NCI-H1105 treated with DMSO at 0.1 percent for 48 hours (cell line): ENCODE measurements at places on chromosomes 12 and 14.

- no peak for DNase-seq
These were observed 10.6 kb downstream of the SPRING1 start for GRCh38 chr12:116727261-116727660.

DNA sequence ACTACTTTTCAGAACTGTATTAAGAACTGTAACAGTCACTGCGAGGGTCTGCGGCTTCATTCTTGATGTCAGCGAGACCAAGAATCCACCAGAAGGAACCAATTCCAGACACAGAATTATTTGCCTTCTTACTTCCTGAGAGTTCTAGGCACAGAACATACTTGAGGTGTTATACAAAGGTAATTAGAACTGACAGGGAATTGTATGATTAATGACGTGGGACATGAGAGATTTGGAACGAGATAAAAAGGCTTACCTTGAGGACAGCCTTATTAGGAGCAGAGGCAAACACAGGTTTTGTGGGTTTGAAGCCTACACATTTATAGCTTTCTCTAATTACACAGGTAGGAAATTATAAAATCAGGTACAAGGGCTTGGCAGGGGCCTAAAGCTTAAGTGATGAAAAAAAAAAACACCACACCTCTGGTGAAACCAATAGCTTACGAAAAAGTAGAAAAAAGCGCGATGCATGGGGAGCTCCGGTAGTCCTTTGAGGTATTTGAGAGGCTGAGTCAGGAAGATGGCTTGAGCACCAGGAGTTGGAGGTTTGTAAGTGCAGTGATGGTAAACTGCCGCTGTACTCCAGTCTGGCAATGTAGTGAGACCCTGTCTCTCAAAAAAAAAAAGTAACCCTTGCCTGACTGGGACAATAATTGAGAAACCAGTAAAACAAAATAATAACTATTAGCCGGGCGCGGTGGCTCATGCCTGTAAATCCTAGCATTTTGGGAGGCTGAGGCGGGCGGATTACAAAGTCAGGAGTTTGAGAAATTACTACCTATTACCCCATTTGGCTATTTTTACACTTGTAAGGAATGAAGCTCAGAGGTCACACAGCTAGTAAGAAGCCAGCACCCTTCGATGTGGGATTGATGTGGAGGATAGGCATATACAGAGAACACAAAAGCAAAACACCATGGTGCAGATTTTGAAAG, 795 bp upstream of the ACOT2 start:
- peak; percentile 39 for DNase-seq

DNA sequence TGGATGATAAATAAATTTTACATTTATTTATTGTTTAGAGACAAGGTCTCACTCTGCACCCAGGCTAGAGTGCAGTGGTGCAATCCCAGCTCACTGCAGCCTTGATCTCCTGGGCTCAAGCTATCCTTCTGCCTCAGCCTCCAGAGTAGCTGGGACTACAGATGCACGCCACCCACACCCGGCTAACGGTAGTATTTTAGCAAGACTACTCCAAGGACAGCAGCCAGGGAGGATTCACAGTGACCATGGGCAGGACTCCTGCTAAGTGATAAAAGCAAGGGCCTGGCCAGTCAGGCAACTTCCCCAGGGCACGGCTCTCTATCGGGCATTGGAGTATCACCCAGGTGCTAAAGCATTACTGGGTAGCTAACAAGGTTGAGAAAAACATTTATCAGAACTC, 55.4 kb downstream of the ARL6IP4 start:
- no peak for DNase-seq

GRCh38 chr14:102496331-102496691, 13.3 kb downstream of the ANKRD9 start:
- DNase-seq, result no peak

DNA sequence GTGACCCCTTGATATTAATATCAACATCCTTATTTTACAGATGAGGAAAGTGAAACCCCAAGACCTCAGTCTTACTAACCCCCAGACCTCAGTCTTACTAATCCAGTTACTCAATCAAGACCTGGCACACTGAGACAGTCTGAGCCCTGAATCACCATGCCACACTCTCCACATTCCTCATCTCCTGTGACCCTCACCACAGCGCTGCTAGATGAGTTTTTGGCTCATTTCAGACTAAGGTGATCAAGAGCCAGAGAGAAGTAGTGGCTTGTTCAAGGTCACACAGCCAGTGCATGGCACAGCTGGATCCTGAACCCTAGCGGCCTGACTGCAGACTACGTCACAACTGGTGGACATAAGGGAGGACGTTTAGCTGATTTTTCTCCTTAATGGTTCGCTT, 579.2 kb downstream of the BCL11B start:
- no peak for DNase-seq

DNA sequence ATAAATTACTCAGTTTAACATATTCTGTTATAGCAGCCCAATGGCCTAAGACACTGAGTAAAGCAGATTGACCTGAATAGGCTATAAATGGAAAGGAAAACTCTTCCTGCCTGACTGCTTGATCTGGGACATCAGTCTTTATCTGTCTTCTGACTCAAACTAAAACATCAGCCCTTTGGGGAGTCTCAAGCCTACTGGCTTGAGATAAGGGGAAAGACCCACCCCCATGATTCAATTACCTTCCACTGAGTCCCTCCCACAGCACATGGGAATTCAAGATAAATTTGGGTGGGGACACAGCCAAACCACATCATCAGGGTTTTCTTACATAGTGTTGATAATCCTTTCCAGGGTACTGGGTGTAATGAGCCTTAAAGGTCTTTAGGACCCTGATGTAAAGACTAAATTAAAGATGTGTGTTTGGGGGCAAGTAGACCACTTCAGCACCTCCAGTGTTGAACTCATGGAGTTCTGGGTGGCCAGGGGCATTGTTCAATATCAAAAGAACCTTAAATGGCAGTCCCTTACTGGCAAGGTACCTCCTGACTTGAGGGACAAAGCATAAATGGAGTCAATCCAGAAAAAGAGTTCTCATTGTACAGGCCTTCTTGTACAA, 67.8 kb downstream of the TSHR start:
- DNase-seq, result no peak

GRCh38 chr12:47413806-47414205, 292.0 kb downstream of the RPAP3 start:
- DNase-seq, result no peak

DNA sequence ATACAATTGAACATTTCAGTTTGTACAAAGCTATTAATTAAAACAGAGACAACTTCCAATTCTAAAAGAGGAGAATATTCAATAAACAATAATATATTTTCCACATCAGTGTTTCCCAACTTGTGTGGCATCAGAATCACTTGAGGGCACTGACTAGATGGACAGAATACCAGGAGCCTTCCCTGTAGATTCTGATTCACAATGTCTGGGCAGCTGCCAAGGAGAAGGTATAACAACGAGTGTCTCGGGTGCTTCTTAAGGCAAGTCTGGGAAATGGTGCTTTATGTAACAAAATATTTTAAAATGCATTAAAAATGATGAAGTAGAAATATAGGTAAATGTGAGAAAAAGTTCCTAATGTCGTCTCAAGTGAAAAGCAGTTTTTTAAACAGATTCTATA, 26.2 kb downstream of the GALC start:
- DNase-seq, result no peak

GRCh38 chr14:71175491-71175890, 268.2 kb downstream of the PCNX1 start:
- DNase-seq, result no peak

- no peak for DNase-seq
These were observed 238.9 kb downstream of the CHST11 start for GRCh38 chr12:104695453-104696148.

DNA sequence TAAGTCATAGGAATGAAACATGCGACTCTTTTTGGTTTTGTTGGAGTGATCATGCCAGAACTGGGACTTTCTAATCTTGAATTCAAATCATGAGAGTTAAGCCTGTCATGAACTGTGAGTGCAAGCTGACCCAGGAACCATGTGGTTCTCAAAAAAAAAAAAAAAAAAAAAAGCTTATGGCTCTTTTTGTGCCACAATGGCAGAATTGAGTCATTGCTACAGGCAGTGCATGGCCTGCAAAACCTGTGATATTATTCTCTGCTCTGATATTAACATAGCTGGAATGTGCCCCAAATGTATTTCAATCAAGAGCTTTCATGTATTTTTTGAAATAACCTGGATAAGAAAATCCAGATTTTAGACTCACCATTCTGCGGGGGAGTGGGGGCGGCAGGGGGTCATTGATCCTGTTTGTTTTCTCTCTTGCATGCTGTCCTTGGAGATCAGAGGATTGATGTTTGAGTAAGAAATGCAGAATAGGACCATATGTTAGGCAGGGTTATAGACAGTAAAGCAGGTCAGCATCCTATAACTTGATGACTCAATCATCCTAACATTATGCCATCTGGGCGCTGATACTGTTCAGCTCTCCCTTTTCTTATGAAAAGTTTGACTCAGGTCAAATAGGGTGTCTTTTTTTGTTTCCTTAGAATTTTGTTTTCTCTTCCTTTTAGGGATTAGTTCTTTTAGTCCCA, 797.4 kb downstream of the DIO2 start:
- DNase-seq, result no peak

DNA sequence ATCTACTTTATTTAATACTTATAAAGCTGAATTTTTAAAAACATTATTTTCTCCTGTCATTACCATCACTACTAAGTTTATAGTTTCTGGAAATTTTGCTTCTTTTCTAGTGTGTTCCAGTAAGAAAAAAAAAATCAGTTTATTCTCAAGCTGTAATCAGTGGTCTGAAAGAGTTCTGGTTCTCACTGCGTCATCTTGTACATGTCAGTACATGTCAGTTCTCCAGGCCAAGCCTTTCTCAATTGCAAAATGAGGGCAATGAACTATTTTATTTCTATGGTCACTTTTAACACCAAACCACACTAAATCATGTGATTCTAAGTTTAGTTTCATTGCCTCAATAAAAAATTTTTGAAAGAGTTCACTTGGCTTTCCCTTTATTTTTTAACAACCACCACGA, 468.9 kb upstream of the LRFN5 start:
- peak; percentile 67 for DNase-seq

GRCh38 chr14:76348898-76349297, 27.0 kb upstream of the ESRRB start:
- no peak for DNase-seq

DNA sequence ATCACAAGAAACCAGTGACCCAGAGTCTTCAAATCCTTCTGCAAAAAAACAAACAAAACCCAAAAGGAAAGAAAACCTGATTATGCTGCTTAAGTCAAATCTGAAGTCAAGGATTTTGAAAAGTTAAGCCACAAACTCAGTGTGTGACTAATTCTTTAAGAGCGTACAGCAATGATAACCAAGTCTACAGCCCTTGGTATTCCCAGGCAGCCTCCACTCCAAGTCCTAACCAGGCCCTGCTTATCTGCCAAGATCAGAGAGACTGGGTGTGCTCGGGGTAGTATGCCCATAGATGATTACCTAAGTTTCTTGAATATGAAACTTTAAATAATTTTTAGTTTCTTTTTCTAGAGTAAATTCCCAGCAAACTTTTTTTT, 13.1 kb downstream of the PGAM5 start:
- no peak for DNase-seq

GRCh38 chr12:11556682-11557081, 92.8 kb upstream of the ETV6 start:
- peak; percentile 46 for DNase-seq

- no peak for DNase-seq
These were observed 3.1 kb upstream of the GLTP start for GRCh38 chr12:109883461-109883860.

DNA sequence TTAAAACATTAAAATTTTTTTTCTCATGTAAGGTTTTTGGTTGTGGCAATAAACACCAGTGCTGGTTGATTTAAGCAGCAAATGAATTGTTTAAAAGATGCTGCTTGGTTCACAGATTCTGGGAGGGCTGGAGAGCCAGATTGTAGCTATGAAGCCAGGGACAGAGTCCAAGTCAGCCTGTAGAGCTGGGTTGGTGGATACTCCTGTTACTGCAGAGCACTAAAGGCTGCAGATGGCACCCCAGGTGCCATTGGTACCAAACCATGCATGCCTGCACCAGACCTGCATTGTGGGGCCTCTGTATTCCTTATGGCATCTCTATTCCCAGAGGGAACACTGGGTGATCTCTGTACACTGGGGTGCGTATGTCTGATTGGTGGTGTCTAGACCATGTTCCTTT, 113.3 kb downstream of the SNAPC1 start:
- DNase-seq, result no peak

GRCh38 chr12:87254381-87255030, 774.7 kb downstream of the C12orf50 start:
- peak; percentile 15 for DNase-seq

DNA sequence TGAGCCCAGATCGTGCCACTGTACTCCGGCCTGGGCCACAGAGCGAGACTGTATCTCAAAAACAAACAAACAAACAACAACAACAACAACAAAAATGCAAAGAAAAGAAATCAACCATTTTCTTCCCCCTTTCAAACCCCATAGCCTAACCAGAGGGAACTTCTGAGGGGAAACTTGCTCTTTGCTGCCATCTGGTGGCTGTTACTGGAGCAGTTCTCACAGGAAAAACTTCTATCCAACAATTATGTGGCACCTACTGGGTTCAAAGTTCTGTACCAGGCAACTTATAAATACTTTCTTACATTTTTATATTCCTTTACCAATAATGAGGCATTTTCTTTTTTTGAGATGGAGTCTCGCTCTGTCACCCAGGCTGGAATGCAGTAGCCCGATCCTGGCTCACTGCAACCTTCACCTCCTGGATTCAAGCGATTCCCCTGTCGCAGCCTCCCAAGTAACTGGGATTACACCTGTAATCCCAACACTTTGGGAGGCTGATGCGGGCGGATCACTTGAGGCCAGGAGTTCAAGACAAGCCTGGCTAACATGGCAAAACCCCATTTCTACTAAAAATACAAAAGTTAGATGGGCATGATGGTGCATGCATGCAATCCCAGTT, 50.9 kb upstream of the BICDL1 start:
- DNase-seq, result peak; percentile 29

DNA sequence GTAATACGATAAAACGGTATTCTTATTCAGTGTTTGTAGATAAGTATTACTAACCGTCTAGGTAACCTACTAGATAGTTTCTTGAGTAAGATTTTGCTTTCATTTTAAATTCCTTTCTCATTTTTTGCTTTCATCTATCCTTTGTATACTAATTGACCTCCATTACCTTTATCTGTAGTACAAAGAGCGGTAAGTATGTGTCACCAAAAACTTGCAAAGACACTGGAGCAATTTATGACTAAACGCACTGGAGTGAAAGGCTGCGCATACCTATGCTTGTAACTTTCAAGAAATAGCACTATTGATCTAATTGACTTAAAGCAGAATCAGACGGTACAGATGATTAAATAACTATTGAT, 1.7 kb downstream of the ARHGAP5 start:
- no peak for DNase-seq

- no peak for DNase-seq
These were observed 3.6 kb downstream of the ABCD4 start for GRCh38 chr14:74299061-74299545.

GRCh38 chr12:130073721-130074120, 88.5 kb upstream of the FZD10 start:
- DNase-seq, result no peak

- peak; percentile 22 for DNase-seq
These were observed 874 bp downstream of the CDC42BPB start for GRCh38 chr14:103056322-103057027.
